ENCODE measurements at places on chromosomes 13 and 19.

DNA sequence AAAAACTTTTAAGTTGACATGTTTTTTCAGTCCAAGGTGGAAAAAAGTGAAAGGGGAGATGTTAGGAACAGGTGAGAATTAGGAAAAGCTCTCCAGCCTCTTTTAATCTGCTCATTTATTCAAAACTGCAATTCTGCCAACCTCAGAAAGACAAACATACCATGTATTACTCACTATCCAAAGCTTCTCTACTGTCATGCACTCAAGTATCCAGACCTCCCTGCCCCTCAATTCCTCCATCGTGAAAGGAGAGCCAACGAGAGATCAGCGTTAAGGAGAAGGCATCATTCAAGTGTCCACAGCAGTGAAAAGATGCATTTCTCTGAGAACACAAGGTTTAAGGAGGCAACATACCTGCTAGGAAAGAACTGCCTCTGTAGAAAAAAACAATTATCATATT is 24.5 kb downstream of the DIAPH3 start:
- no peak for DNase-seq

DNA sequence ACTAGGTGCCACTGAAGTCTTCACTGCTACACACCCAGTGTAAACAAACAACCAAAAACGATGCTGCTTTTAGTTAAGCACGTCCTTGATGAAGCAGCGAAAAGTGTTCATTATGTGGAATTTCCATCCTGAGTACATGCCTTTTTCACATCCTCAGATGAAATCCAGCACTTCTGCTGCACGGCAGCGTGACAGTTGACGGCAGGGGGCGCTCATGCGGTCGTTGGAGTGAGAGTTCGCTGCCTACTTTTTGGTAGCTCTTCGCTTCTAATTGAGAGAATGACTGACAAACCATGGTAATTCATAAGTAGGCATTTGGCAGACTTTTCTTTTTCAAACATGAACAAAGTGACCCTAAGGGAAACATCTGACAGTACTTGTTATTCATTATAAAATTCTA is 1124.9 kb downstream of the EFNB2 start:
- no peak for DNase-seq

DNA sequence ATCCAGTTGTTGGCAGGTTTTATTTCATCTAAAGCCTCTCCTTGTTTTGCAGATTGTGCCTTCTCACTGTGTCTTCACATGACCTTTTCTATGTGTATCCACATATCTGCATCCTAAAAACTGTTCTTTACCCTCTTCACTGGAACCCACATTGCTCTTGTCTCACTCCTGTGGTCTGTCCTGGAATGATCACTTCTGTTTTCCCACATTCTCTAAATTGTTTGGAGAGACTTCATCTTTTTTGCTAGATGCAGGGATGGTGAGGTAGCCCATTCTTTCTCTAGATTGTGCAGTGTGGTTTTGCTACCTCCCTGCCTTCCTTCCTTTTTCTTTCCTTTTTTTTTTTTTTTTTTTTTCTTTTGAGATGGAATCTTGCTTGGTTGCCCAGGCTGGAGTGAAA is 608.6 kb upstream of the MIR17HG start:
- no peak for DNase-seq

DNA sequence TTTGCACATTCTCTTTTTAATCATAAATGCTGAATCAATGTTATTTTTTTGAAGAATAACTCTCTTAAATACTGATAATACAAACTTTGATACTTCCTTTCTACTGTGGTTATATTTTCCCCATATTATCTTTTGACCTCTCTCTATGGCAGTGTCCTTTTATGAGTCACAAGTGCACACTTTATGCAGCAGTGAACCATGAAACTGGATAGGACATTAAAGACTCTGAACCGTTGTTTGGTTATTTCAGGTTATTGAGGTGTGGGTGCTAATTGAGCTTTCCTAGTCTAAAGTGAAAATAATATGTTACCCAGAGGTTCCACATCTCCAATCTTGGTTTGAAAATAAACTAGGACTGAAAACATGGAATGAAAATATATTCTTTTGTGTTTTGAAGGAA is 71.4 kb downstream of the DGKH start:
- DNase-seq = no peak

DNA sequence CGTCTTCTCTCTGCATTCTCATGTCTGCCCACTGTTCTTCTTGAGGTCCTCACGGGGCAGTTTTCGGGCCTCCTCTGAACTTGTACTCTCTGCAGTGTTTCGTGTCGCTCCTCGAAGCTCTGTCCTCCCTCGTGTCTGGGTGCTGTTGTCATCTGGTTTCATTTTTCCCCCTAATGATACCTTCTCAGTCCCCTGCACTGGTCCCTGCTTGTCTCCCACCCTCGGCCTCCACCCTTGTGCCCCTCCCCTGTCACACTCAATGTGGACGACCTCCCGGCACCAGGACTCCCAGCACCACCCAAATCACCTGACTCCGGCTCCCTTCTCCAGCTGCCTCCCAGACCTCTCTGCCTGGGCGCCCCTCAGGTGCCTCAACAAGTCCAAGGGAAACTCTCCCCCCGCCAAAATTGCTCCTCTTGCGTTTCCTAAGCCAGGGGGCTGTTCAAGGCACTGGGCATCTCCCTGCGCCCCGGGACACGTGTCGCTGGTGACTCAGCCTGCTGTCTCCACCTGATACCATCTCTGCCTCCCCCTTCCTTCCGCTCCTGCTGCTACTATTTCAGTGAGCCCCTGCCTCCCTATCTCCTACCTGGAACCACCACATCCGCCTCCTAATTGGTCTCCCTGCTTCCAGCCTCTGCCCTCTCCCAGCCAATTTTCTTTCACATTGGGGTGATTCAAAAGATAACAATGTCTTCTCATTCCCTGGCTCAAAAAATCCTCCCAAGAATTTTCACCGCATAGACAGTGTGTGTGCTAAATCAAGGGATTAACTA is 49.5 kb downstream of the RFX2 start:
- DNase-seq = no peak

Data from GM12864 (cell line).